ENCODE measurements at places on chromosomes 5 and 9.

DNA sequence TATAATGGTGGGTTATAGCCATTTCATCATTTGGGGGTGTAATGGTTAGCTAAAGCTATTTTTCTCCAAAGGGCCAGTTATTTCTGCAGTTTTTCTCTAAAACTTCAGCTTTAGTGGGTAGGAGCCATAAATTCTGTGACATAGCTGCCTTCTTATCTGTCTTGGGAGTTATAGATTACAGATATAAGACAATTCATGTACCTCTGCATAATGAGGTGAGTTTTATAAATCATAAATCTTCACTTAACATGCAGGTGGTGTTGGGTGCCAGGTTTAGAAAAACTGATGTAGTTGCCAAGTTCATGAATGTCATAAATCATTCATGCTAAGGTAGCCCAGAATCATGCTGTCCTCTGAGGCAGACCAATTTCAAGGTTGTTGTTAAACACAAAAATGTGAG, 10.0 kb upstream of the HSPA9 start:
- no peak for DNase-seq

DNA sequence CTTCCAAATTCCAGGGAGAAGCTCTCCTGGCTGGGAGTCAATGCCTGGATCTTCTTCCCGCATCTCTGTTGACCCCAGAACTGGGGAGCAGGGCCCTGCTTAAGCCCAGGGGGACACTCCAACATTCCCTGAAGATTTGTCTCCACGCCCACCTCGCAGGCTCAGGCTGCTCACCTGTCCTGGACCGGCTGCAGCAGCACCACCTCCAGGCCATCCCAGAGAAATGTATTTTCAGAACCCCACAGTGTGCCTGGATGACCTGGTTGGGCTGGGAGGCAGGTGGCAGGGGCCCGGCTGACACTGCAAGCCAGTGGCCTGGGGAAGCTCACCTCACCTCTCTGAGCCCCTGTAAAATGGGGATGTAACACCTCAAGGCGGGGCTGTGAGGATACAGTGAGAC, 27.1 kb upstream of the ZBTB43 start:
- no peak for DNase-seq

DNA sequence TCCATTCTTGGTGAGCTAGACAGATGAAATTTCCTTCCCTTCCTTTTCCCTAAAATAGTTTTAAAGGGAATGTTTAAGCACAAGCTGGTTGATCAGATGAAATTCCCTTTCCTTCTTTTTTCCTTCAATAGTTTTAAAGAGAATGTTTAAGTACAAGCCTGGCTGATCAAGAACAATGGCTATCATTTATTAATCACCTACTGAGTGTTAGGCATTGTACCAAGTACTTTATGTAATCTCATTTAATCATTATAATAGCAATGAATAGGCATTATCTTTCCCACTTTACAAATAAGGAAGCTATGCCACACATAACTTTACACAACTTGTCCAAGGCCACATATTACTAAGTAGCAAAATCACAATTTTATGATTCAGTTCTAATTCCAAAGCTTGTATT, 152.0 kb upstream of the ACOT12 start:
- no peak for DNase-seq

GRCh38 chr9:28539434-28540070, 966.3 kb upstream of the C9orf72 start:
- DNase-seq: no peak

DNA sequence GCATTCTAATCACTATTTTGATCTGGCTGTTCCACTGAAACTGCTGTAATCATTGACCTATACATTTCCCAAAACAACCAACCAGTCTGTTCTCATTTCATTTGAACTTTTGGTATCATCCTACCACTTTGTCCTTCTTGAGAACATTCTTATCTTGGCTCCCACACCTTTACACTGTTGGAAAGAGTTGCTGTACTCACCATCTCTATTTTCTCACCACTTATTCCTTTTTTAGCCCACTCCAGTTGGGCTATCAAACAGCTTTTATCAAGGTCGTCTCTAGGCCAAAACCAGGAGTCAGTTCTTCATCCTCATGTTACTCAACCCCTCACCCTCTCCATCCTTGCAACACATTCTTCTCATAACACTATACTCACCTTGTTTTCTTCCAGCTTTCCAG, 170.1 kb downstream of the KDM4C start:
- DNase-seq: no peak

DNA sequence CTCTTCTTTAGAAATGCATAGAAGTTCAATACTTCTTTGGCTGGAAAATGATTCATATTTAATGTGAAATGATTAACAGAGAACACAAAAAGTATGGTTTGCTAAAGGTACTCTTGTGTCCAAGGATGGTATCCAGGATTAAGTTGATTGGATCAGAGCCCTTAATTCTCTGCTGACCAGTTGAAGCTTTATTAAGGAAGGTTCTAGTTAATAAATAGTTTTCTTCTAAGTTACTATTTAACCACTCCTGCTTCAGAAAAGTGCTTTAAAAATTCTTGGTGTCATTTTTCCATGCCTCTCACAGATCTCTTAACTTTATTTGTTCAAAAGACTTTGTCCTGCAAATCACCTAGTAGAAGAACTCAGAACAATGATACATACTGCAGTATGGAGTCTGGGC, 134.3 kb downstream of the MEF2C start:
- DNase-seq: no peak

DNA sequence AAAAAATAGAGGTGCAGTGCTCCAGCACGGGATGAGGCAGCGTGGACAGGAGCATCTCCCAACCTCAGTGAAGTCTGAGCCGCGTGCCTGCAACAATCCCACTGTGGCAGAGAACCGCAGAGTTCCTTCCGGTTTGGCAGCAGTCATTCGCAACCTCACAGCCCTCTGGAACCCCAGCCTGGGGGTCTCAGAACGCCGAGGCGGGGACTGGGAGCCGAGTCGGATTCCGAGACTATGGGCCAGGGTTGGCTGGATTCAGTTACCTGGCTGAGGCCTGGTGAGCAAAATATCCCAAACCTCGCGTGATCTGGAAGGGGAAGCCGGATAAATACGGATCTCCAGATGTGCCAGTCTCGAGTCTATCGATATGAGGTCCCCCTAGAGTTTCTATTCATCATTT, 27.0 kb downstream of the CDKN2A start:
- DNase-seq: no peak

DNA sequence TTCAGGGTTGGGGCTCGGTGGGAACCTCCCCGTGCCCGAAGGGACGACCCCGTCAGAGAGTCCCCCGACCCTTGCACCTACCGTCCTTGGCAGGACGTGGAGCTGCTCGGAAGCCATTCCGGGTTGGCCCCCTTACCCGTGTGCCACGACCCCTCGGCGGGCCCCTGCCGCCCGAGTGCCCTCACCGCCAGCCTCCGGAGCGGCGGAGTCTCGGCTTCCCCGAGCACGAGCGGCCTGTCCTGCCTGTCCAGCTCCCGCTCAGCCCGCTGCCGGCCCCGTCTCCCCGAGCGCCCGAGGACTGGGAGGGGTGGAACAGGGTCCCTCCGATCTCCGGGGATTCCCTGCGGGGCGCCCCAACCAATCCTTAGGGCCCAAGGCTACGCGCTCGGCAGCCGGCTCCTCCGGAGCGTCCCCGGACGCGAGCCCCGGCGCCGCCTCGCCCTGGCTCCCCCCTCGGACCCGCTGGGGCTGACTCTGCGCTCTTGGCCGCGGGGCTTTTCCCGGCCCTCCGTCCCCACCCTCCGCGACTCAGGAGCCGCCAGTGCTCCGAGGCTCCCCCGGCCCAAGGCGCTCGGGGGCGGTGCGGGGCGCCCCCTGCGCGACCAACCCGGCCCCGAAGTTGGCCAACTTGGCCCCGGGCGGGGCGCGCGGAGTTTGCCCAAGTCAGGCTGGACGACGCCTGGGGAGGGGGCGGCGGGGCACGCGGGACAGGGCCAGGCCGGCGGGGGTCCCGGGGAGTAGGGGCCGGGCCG, 654 bp downstream of the ADAMTS2 start:
- DNase-seq: no peak

GRCh38 chr9:92185681-92186080, 70.5 kb upstream of the SPTLC1 start:
- DNase-seq: no peak

DNA sequence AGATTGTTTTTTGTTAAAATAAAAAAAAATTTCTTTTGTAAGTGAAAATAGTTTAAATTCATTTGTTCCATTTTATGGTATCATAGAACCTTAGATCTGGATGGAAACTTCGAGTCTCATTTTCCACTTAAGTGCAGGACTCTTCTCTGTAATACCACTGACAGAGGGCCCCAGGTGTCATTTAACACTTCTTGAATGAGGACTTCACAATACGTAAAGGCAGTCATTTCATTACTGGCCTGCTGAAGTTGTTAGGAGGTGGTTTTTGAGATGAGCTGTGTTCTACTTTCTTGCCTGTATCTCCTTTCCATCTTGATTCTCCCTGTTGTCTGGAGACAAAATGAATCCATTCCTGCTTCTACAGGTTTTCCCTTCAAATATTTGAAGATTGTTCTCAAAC, 455.3 kb downstream of the DMRT2 start:
- DNase-seq: no peak

- no peak for DNase-seq
Observed at GRCh38 chr5:170161069-170161468, 55.4 kb downstream of the FOXI1 start.

DNA sequence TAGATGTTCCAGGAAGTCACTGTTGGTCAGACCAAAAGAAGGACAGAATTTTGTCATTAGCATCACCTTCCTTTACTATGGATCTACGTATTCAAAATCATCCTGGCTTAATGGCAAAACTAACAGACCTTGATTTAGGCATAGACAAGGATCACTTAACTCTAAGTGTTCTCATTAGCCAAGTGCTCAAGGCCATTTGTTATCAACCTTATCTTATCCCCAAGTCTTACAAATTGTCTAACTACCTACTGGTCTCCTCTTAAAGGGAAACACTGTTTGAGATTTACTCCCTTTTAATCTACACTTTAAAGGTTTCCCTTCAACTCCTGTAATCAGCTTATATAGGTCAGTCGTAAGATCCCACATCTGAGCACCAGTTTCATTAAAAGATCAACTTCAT, 1197.5 kb upstream of the C9orf72 start:
- no peak for DNase-seq

GRCh38 chr5:99331061-99331460, 402.3 kb upstream of the CHD1 start:
- no peak for DNase-seq

GRCh38 chr5:14953075-14953607, 81.6 kb upstream of the ANKH start:
- DNase-seq: no peak

GRCh38 chr5:33579789-33580188, 139.0 kb downstream of the TARS1 start:
- no peak for DNase-seq

- no peak for DNase-seq
Observed at GRCh38 chr9:131467214-131467935, 35.3 kb upstream of the POMT1 start.

DNA sequence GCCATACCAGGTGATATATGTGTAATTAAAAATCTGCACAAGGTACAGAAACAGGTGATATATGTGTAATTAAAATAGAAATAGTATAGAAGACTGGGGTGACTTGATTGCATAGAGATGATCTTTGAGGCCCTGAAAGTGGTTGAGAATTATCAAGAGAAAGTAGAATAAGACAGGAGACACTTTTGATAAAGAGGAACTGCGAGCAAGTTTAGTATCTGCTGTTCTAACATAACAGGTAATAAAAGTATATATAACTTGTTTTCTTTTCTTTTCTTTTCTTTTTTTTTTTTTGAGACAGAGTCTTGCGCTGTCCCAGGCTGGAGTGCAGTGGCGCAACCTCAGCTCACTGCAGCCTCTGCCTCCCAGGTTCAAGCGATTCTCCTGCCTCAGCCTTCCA, 5.4 kb downstream of the SNX2 start:
- no peak for DNase-seq

- DNase-seq: no peak
Observed at GRCh38 chr9:35500130-35500748, 10.3 kb downstream of the RUSC2 start.

GRCh38 chr9:99173570-99174504, 47.9 kb downstream of the ALG2 start:
- no peak for DNase-seq

GRCh38 chr9:89853161-89853560, 248.3 kb downstream of the GADD45G start:
- peak; percentile 24 for DNase-seq

- DNase-seq: no peak
Observed at GRCh38 chr5:54590824-54591223, 73.3 kb downstream of the SNX18 start.

DNA sequence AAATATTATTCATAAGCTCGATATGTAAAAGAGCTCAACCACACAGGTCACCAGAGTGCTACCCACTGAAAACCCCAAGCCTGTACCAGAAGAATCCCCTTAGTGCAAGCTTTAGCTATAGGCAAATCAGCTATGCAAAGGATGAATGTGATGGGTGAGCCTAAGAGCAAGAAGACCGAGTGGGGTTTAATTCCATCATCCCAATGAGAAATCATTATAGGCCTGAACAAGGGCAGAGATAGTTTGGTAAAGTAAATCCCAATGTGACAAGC, 21.8 kb downstream of the ELOVL7 start:
- no peak for DNase-seq

- DNase-seq: no peak
Observed at GRCh38 chr5:472076-472655, 29.2 kb downstream of the EXOC3 start.

- DNase-seq: no peak
Observed at GRCh38 chr5:153559926-153560325, 69.5 kb downstream of the GRIA1 start.

DNA sequence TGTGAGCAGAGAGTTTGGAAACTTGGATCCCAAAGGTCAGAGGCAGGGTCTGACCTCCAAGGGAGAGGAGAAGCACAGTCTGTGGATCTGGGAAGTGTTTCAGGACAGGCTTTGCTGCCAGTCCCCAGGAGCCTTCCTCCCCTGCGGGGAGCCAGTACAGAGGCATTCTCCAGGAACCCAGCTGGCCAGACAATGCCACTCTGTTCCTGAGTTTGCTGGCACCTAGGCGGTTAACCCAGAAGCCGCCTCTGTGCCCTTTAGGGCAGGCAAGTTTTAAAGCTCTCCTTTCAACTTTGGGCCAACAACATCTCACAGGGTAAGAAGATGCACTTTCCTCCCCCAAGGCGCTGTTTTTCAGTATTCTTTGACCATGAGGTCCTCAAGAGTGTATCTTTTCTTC, 37.0 kb upstream of the FGF1 start:
- DNase-seq: no peak

DNA sequence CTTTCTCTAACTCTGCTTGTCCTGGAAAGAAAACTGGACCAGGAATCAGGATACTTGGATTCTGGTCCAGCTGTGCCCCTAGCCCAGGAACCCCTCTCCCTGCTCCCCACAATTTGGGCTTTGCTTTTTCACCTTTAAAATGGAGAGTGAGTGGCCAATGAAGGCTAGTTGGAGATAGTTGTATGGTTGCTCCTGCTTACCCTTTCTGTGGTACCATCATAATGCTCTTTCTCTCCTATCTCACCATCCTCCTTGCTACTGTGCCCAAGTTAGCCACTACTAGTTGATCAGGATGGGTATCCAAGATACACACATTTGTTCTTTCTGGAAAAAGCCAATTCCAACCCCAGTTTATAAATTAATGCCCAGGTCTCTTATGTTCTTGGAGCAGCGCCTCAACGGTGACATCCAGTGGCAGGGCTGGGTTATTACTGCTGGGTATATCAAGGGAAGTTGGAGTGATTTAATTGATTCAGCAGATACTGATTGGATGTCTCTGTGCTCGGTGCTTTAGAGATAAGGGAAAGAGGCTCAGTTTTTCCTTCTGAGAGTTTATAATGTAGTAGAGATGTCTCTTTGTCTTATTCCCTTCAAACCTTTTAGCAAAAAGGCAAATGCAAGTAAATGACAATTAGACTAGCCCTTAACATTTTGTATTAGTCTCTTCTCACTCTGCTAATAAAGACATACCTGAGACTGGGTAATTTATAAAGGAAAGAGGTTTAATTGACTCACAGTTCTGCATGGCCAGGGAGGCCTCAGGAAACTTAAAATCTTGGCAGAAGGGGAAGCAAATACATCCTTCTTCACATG, 38.5 kb downstream of the FAXDC2 start:
- peak; percentile 65 for DNase-seq

Measured in ureter (tissue), 1 donor.